ENCODE measurements at places on chromosomes 1 and 21.

GRCh38 chr1:112242470-112242869 lies 153.5 kb upstream of the CTTNBP2NL start:
- DNase-seq, result no peak

GRCh38 chr21:29499734-29500343 lies 201.1 kb downstream of the BACH1 start:
- no peak for DNase-seq

- DNase-seq, result no peak
Observed at GRCh38 chr1:22729400-22729773, 18.7 kb downstream of the EPHB2 start.

DNA sequence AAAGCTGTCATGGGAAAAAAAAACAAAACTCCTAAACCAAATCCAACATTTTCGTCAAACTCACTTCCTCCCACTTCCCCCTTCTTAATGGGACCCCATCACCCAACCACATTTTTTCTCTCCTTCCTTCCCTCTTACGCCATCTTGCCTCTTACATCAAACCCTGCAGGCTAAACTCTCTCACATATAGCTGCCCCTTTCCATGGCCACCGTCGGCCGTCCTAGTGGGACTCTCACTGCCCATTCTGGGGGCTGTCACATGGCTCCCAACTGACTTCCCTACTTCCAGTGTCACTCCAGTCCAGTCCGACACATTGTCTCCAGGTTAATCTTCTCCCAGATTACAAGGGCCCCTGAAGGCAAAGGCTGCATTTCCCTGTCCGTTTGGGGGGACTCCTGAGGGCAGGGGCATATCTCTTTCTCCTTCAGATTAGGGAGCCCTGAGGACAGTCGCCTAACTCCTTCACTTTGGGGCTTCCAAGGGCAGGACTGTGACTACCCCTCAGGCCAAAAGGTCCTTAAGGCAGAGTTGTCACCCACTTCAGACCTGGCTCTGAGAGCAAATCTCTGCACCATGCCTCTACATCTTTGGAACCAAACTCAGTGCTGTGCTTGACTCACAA lies 658 bp downstream of the UBXN11 start:
- DNase-seq, result no peak

GRCh38 chr1:40944841-40945430 lies 34.6 kb upstream of the CTPS1 start:
- DNase-seq, result no peak

- no peak for DNase-seq
Observed at GRCh38 chr1:114718661-114719423, 2.3 kb upstream of the NRAS start.

DNA sequence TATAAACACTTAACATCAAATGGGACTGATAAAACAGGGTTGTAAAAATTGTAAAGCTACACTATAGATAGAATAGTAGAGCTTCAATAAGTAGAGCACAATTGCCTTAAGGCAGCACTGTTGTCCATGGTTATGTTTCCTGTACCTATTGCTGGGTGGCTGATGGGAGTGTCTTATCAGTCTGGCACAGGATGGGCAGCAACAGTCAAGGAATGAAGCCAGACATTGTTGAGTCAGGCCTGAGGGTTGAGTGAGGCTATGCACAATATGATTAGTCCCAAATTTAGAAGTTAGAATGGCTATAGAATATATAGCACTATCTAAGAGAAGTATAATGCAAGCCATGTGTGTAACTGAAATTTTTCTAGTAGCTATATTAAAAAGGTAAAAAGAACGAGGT lies 25.0 kb upstream of the CD1D start:
- DNase-seq, result no peak

GRCh38 chr1:110214454-110215404 lies 4.6 kb downstream of the KCNC4 start:
- DNase-seq, result no peak

DNA sequence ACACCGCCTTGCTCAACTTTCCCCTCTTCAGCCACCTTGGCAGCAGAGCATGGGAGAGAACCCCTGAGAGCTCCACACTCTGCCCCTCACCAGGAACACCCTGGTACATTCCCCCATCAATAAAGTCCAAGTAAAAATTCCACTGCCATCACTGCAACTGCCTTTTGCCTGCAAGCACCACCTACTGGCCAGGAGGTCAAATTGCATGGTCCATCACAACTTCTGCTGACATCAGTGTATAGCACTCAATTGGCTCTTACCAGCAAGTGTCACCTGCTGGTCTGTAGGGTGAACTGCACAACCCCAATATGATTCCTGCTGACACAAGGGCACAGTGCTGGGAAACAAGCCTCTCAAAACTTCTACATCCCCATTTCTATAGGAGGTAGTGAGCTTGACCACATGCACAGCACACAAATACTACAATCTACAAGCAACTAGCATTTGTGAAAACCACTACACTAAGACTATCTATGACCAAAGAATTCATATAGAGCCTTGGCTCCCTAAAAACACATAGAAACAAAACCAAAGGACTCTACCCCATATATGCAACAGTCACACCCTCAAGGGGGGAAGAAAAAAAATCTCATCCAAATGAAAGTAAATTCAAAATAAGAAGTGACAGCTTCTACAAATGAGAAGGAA lies 69.2 kb downstream of the FASLG start:
- DNase-seq, result no peak

- DNase-seq, result no peak
Observed at GRCh38 chr1:181179987-181180365, 91.5 kb downstream of the IER5 start.

DNA sequence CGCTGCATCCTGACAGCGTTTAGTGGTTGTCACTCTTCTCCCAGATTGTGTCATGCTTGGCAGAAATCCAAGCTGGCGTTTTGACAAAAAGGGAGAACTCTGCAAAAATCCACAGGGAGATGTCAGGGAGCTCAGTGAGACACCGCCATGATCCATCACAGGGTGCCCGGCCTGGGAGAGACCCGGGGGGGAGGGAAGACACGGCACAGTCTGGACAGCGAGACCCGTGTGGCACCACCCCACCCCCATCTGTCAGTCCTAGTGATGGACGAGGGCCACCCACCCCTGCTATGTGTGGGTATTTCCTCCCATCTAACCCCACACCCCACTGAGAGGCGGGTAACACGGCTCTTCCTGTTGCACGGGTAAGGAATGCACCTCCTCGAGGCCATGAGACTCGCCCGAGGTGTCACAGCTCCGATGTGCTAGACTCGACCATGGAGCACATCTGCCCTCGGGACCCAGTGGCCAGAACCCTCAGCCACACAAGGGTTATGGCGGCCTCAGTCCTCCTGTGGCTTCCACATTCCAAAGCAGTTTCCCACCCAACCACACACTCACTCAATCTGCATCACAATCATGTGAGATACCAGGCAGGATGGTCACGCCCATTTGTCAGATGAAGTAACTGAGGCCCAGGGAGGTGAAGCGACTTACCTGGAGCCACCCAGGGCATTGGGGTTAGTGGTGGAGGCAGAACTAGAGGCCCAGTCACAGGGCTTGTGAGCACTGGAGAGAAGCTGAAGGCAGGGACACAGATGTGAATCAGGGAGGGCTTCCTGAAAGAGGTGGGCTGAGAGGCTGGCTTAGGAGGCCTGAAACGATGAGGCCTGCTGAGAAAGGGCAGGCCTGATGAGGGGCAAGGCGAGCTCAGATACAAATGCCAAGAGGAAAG lies 688.5 kb downstream of the MATN1 start:
- DNase-seq, result no peak

GRCh38 chr1:25135909-25136308 lies 96.4 kb downstream of the SYF2 start:
- DNase-seq, result no peak

- DNase-seq, result no peak
Observed at GRCh38 chr1:41427916-41428737, 56.4 kb downstream of the EDN2 start.

- no peak for DNase-seq
Observed at GRCh38 chr1:225674381-225674780, 21.5 kb upstream of the ENAH start.

Measured in omental fat pad (tissue), 4 donors.